H1 (cell line): ENCODE measurements at places on chromosomes 4 and X.

DNA sequence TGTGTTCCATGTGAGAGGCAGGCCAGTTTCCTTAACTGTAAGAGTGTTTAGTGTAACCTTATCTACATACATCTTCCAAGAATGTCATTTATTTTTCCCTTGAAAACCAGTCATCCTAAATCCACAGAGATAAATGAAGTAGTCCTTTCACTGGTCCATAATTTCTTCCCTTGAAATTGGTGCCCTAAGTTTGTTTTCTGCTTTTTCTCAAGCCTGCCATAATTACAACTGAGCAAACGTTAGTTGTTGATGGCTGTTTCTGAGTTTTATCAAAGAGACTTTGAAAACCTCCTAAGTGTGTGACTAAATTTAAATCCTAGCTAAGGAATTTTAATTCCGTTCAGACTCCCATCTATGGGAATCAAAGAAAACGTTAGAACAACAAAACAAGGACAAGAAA lies 3.6 kb upstream of the TDO2 start:
- no peak for DNase-seq

DNA sequence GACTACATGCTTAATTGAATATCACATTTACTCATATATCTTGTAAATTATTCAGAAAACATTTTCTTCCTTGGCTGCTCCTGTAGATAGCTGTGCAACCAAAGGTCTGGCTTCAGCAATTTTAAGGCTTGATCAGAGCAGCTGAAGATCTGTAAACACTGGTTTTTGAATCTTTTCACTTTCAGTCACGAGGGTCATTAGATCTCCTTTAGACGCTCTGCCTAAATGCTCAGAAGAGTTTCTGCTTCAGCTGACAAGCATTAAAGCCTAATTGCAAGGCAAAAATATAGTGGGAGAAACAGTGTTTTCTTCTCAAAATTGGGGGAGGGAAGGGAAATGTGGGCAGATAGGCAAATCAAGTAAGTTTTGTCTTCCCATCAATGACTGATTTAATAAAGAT lies 25.7 kb downstream of the TRPC5 start:
- DNase-seq: no peak

DNA sequence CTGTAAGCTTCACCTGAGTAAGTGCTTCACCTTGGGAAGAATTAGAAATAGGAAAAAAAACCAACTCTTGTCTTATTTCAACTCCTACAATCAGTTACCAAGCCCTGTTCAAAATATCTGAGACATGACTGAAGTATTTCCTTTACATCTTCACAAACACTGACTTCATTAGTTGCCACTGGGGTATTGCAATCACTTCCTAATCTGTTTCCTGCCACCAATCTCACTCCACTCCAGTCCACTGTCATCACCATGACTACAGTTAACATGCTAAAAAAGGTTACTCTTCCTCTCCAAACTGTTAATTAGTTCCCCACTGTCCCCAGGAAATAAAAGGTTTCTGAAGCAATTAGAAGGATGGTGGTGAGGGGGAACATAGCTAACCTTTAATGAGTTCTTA lies 3.3 kb upstream of the SUPT20HL1 start:
- DNase-seq: no peak

DNA sequence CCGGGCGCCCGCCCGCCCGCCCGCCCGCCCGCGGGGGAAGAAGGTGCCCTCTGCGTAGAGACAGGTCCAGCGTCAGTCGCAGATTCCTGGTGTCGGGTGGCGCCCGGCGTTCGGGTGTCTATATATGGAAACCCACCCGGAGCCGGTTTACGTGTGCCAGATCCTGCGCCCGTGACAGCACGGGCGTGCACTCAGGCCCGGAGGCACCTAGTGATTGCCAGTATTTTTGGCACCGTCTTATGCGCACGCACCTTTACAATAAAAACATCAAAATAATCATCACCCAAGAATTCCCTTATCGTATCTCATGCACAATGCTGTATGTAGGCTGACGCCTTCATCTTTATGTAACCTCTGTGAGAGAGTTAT lies 519 bp downstream of the SLC25A4 start:
- no peak for DNase-seq

GRCh38 chrX:76439188-76439587 lies 11.7 kb downstream of the MAGEE1 start:
- DNase-seq: no peak

DNA sequence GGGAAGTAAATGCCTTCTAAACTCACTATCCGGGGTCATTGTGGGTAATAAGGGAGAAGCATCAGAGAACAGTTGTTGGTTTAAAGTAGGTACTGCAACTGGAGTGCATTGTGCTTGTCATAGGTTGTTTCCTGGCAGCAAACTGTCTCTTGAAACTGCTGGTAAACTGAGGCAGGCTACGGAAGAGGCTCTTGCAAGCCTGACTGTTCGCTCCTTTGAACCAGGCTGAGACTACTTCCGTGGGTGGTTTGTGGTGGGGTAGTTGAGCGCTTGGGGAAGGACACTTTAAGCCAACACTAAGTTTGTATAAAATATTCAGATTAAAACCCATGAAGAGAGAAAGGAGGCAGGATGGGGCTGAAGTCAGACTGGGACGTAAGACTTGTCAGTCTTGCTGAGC lies 45.2 kb upstream of the WDR1 start:
- DNase-seq: no peak

GRCh38 chrX:13092455-13092941 lies 48.1 kb upstream of the FAM9C start:
- DNase-seq: no peak

- no peak for DNase-seq
Observed at GRCh38 chr4:140718241-140718952, 37.8 kb downstream of the TBC1D9 start.

- DNase-seq: no peak
Observed at GRCh38 chrX:30283456-30284200, 25.6 kb downstream of the NR0B1 start.
